Liver (tissue), 10 donors: ENCODE measurements at places on chromosomes 6 and 20. TPM values are rescaled to one million over a fixed set of nuclear protein-coding genes. Genes with fewer than 3 reads are reported as not detected.

- DNase-seq = no peak
Observed at GRCh38 chr6:131823276-131823902, 15.6 kb downstream of the ENPP1 start.

Gene IL17F
- total RNA-seq = not detected

Gene POM121L2
- total RNA-seq = not detected

DNA sequence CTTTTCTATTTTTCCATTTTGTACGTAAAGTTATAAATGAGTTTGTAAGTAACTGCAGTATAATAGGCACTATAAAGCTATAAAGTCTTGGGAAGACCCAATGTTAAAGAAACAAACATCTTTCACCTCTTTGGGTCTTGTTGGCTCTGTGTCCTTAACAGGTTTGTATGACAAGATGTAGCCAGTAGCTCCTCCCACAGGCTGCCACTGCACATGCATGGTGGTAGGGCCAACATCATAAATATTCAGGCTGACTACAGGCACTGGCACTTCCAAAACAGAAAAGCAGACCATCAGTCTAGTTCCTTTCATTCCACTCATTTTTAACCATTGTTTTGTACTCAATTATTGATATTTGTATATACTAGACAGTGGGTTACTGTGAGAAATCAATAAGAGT lies 59.9 kb downstream of the COL12A1 start:
- DNase-seq = no peak

Gene EDN3
- total RNA-seq = not detected

Gene SYCP2L
- total RNA-seq = 0.28 TPM

DNA sequence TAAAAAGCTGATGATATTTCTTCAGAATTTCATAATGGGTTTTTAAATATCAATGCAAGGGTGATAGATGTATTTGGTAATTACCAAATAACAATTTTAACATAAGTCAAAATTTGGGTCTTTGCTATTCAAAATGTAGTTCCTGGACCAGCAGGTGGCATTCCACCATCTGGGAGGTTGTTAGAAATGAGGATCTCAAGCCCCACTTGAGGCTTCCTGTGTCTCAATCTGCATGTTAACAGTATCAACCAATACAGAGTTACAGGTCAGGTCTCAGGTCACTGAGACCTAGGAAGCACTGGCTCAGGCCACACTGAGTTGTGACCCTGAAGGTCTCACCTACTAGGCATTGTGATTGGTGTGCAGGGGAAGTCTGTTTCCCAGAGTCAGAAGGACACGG lies 57.2 kb upstream of the MTRF1L start:
- DNase-seq = no peak

Gene TREM2
- total RNA-seq = not detected

DNA sequence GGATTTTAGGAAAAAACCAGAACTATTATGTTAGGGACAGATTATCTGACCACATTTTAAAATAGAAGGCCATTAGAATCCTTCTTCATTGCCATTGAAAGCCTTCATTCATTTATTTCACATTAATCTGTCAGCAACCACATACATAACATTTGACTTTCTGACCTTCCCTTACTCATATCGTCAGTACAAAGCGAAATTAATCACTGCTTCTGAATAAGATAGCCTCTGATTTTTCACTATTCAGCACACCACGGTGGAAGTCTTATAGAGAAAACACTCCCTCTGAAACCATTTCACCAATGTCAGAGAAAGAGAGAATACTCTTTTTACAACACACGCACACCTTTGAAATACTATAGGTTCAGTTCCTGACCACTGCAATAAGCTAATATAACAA lies 442.5 kb upstream of the ID4 start:
- no peak for DNase-seq

- DNase-seq = no peak
Observed at GRCh38 chr6:134175532-134176263, 123.3 kb upstream of the SLC2A12 start.
